CD4-positive, alpha-beta T cell treated with Interleukin-2 at 100 ng/mL for 4 hours (primary cell): ENCODE measurements at places on chromosomes 3 and 15.
A peak's percentile ranks its signal among the peaks of the same experiment; 100 is the strongest.

- DNase-seq = no peak
Observed at GRCh38 chr3:32843510-32844321, 25.9 kb downstream of the TRIM71 start.

DNA sequence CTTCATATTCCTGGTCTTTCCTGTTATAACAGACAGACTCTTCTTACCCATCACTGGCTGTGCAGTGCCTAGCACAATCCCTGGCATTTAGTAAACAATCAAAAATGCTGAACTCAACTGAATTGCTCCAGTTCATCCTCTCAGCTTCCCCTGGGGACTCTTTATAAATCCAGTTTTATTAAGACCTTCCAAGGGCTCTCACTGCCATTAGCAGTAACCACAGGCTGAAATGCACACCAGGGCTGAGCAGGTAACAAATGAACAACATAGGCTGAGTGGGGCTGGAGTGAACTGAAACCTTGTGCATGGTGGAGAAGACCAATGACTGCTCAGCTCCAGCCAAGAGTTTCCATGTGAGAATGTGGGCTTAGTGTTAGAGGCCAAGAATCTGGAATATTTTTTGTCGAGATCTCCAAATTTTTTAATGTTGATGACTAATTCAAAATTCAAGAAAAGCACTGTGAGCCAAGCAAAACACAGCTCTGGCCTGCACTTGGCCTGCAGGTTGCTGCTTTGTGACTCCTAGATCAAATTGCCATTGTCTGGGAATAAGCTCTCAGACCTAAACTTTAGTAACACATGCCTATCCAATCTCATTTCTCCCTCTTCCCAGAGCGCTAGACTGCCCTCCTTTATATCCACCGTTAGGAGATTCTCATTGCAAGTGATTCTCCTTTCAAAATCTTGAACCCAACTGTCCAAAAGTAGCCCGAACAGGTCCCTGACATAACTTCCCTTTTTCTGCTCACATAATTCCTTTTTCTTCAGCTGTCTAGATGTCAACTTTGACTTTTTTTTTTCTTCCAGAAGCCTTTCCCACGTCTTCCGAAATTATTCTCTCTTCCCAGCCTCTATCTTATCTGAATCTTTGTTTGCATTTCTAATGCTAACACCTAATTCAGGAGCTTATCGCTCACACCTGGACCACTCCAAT is 7.4 kb downstream of the SQOR start:
- DNase-seq = no peak

- DNase-seq = no peak
Observed at GRCh38 chr3:18035641-18036449, 293.4 kb upstream of the TBC1D5 start.

DNA sequence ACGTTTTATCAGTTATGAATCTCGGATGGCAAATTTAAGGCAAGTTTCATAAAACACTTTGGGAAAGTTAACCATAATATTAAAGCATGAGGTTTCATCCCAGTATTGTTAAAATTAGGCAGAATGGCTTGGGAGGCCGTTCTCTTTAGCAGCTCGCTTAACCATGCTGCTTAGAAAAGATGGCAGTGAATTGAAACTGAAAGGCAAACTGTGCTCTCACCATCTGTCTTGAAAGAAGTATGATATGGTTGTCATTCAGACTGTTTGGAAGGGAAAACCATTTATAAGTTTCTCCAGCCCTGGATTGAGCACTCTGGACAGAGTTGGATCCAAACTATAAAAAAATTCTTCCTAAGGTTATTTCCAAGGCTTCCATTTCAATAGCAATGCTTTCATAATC is 332.3 kb upstream of the SUCLG2 start:
- DNase-seq = no peak

DNA sequence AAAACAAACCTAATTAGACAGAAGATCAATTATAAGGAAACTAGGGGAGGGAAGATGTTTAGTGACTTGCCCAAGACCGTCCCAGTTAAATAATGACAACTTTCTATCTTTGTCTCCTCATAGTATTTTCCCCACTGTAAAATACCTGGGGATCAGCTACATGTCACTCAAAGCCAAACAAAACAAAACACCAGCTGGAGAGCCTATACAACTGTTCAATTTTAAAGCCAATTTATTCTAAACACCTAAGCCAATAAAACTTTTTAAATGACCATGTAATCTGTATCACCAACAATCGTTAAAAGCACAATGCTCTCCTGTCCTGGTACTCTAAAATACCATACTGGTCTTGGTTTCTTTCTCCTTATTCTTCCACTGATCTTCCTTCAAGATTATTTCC is 168.4 kb downstream of the STAG1 start:
- DNase-seq = no peak

- no peak for DNase-seq
Observed at GRCh38 chr15:73328149-73328820, 40.5 kb downstream of the HCN4 start.

DNA sequence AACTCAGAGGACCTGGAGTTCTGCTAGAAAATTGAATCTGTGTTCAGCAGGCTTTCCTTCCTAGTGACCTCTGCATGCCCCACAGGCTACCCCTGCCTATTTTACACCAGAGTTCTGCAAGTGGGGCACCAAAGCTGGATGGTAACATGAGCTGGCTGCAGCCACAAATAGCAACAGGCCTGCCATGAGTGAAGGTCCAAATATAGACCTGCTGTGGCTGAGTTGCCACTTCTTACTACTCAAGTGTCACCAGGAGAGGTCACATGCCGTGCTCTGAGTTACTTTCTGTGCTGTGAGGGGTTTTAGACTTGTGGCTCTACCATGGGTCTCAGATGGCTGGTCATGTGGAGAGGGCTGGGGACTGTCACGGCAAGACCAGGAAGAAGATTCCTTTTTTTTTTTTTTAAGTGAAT is at the start of gene FSD2:
Gene FSD2 (minus strand): TSS at position 76 of the 413 bp plus-strand sequence. CDS start 18,679 bp downstream, outside the sequence.
- no peak for DNase-seq

GRCh38 chr3:57796261-57796660 is 40.2 kb downstream of the SLMAP start:
- no peak for DNase-seq

GRCh38 chr3:172690936-172691335 is 19.9 kb downstream of the NCEH1 start:
- DNase-seq = no peak

GRCh38 chr15:71916834-71917233 is 106.5 kb downstream of the NR2E3 start:
- DNase-seq = no peak

DNA sequence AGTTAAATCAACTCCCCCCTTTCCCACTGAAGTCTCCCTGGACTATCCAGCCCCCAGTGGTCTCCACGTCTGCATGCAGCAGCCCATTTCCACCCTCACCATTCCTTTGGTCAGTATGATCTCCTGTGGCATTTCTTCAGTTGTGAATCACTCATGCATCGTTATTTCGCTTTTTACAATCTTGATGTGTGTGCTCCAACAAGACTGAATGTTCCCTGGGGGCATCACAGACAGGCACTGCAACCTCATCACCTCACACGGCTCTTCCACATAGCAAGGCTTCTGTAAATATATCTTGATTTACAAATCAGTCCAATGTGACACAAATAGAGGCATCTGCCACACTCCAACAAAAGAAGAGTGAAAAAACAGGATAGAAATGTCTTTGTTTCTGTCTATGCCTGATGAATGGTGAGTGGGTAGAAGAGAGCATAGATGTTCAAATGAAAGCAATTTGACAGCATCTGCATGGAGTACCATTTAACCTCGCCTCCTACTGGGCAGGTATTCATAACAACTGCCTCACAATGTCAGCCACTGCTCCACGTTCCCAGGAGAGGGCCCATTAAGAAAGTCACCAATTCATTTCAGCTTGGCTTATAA is 5.2 kb downstream of the HEG1 start:
- DNase-seq = no peak

DNA sequence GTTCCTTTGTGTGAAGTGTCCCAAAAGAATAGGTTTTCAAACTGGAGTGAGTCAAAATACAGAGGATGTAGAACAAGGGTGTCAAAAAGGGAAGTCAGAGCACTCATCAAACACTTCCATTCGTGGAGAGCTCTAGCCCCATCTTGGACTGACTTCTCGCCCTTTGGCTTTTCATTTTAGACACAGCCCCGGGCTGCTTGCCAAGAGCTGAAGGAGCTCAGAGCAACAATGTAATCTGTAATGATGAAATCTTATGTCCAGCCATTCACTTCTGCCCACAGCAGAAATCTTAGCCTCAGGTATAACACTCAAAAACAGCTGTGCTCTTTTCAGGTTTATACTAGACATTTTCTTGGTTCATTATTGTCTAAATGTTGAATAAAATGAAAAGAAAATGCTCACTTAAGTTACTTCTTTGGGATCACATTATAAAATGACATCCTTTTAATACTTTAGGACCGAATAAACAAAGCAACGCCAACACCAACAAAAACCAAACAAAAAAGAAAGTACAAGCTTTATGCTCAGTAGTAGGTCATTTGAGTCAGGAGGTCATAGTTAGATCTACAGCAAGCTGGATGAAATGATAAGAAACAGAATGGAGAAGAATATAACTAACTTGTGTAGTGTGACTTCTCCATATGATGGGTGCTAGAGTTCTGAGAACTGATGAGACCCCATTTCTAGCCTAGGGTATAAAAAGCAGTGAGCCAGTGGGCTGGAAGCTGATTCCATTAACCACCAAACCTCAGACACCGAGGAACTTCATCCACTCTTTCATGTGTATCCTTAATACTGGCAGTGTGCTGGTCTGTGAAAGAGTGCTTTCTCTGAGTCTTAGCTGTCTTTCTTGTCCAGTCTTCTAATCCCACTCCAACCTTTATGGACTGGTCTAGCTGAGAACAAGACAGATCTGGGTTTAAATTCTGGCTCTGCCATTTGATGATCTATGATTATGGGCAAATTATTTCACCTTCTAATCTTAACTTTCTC is 131.8 kb upstream of the SLC7A14 start:
- no peak for DNase-seq

DNA sequence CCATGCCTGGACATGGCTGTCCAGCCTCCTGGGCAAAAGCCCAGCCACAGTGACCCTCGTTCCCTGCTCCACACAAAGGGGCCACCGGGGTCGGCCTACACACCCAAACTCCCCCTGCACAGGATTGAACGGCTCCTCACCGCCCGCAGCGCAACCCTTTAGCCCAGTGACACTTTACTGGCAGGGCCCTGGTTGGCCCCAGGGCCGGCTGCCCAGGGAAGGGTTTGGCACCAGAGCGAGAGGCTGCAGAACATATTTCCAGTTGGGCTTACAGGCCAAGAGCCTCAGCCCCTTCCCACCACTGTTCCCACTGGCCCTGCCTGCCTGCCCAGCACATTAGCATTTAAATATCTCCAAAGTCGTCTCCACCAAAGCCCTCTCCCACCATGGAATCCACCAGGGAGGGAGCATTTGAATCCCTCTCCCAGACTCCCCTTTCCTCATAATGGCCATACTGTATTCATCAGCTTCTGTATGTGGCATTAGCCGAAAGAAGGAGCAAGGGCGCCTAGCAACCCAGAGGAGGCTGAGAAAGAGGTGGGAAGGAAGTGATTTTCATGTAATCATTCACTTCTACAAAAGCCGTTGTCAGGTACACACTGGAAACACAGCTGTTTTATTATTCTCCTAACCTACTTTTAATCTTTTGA is 85.4 kb downstream of the SLC6A11 start:
- no peak for DNase-seq

GRCh38 chr3:183385698-183386613 is 42.5 kb downstream of the MCF2L2 start:
- peak; percentile 70 for DNase-seq

DNA sequence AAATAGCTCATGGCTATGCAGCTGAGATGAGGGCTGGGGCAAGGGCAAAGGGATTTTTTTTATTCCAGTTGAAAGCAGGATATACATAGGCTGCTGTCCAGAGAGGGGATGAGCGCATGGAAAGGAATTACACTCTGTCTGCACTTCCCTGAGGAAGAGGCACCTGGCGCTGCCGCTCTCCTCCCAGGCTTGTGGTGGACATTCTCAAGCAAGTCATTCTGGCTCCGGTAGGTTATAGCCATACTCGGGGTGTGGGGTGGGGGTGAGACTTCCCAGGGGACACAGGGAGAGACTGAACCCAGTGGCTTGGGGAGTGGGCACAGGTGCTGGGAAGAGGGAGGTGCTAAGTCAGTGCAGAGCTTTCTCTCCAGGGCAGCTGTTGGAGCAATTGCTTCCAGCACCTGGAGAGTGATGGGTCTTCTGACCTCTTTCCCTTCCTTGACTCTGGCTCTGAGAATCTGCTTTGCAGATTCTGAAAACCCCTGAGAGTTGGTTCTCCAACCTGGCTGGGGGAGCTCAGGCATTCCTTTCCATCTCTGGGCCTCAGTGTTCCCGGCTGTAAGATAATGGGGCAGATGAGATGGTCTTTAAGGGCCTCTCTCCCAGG is 24.3 kb downstream of the CYP8B1 start:
- DNase-seq = no peak

DNA sequence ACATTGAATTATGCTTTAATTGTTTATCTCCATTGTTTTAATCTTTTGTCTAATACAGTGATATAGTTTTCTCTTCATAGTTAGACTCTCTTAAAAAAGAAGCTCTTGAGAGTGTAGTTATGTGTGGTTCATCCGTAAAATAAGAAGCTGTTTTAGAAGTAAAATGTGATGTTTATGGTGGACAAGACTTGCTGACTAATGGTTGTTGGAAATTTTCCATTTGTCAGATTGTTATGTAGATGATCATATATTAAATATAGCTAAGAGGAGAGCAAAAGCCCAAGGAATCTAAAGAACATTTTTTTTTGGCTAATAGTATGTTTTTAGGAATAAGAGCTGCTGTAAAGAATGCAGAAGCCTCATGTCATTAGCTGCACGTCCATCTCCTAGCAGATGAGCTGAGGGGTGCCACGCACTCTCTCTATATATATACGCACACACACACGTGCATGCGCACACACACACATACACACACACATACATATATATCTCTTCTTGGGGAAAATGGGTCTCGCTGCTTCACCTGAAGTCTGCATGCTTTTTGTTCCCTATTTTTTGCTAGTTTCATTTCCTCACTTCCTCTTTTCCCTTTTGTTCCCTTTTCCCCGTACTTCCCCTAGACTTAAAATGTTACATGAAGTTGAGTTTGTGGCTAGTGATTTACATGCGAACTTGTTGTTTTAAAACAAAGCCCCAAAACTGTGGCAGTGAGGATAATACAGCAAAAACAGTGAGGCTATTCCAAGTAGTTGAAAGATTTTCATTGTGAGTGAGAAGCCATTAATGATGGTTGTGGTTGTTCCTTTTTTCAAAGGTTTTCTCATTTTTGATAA is 107.8 kb downstream of the MBNL1 start:
- no peak for DNase-seq

DNA sequence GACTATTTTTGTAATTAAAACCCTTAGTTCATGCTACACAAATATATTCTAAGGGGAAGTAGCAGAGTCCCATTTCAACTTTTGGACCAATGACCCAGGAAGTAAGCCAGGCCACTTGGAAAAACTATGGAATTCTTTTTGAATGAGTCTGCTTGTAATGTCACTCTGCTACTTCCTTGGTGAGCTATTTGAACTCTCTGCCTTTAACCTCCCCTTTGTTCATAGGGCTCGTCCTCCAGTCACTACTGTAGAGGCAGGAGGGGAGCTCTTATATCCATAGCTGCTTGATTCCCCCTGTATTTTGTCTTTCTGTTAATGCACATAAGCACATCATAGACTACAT is 119.6 kb downstream of the UACA start:
- DNase-seq = no peak
